ENCODE measurements at places on chromosomes 13 and 19.
A peak's percentile ranks its signal among the peaks of the same experiment; 100 is the strongest.

DNA sequence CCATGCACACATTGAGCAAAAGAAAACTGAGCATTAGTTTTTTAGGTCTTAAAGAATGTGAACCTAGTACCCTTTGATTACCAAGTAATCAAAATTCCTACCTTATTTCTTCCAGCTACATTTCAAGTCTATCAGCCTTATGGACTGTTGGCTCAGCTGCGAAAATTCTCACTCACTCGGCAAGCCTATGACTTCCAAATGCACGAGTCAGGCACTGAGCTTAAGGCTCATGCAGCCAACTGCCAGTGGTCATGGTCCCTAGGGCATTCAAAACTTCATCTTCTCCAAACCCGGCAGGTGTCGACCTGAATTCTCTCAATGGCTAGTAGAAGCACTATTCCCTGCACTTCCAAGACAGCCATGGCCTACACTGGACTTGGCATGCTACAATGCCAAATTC lies 41.2 kb downstream of the RUBCNL start:
- DNase-seq: no peak

DNA sequence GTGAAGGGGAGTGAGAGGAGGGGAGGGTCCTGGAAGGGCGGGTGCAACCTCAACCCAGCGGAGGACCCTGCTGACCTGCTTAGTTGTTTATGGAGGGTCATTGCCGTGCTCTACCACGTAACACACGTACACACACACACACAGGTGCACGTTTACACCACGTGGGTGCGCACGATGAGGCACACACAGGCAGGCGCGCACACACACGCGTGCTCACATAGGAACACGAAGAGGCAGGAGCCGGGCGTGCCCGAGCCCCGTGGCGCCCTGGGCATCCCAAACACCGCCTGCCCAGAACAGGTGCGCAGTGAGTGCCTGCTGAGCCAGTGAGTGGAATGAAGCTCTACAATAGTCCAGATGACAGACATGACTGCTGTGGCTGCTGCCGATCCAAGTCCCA lies 11.2 kb upstream of the MADCAM1 start:
- no peak for DNase-seq

DNA sequence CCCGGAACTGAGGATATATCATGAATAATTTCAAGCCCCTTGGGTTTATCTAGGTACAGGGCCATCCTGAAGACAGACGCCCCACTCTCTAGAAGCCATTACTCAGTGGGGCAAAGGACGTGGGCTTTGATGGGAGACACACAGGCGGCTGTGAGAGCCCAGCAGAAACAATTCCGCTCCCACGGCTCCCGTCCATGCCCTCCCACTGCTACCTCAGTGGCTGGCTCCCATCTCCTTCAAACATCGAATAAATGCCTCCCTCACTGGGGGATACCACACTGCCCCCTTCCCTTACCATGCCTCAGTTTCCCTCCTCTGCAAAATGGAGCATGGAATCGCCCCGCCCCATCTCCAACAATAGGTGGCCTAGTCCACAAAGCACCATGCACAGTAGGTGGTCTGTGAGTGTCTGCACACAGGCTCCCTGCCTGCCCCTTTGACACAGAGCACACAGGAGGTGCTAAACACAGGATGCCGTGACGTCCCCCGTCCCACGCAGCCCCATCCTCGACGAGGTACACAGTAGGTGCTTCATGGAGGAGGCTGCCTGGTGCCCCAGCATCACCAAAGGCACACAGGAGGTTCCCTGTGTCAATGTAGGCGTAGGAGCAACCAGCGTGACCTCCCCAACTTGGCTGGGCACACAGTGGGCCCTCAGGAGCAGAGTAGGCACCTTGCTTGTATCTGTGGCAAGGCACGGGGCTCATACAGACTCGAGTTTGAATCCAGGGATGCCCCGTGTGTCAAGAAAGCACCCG lies 46.0 kb downstream of the PTPRS start:
- DNase-seq: no peak

GRCh38 chr13:63189712-63190111 lies 1774.1 kb upstream of the PCDH20 start:
- DNase-seq: no peak

- DNase-seq: peak; percentile 25
Measured at GRCh38 chr13:41428155-41428554, 29.2 kb upstream of the RGCC start.

DNA sequence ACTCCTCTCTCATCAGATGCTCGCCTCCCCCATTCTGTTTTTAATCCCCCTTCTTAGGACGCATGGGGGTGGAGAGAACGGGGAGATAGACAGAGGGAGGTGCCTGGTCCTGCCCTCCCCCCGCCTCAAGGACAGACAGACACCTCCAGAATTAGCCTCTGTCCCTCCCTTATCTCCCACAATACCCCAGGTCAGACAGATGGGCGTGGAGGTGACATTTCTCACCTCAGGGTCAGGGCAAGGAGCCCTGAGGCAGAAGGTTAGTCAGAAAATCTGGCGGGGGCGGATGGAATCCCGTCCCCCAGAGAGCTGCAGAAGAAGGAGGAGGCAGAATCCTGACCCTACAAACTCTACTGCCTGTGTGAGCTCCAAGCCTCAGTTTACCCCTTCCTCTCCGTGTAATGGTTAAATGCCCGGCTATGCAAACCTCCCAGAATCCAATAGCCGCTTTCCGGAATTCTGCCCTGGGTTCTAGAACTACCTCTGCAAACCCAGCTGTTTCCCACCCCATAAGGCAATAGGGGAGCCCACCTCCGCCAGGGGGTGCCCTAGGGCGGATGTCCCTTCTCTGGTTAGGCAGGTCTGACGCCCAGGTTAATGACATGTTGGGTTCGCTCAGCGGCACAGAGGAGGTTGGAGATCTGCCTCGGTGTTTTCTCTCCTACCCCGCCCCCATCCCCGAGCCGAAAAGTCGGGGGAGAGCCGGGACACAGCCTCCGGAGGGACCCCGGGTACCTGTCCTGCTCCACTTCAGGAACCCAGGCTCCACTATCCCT lies 900 bp downstream of the PPP1R13L start:
- no peak for DNase-seq

DNA sequence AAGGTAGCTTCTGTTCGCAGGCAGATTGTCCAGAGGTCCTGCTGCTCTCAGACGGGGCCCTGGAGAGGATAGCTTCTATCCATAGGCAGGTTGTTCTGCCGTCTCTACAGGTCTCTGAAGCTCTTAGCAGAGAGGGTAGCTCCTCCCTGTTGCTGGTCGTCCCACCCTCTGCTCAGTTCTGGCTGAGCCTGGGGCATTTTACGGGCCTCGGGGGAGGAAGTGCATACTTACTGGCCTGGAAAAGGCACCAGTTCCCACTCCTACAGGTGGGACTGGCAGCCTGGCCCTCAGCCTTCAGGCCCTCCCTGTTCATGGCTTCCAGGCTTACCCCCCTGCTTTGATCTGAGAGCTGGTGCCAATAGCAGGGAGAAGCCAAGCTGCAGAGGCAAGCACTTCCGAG lies 42.3 kb downstream of the USPL1 start:
- no peak for DNase-seq

GRCh38 chr19:10290357-10290875 lies 664 bp downstream of the ICAM5 start:
- no peak for DNase-seq

- no peak for DNase-seq
Measured at GRCh38 chr13:26716984-26717383, 43.6 kb downstream of the GPR12 start.

DNA sequence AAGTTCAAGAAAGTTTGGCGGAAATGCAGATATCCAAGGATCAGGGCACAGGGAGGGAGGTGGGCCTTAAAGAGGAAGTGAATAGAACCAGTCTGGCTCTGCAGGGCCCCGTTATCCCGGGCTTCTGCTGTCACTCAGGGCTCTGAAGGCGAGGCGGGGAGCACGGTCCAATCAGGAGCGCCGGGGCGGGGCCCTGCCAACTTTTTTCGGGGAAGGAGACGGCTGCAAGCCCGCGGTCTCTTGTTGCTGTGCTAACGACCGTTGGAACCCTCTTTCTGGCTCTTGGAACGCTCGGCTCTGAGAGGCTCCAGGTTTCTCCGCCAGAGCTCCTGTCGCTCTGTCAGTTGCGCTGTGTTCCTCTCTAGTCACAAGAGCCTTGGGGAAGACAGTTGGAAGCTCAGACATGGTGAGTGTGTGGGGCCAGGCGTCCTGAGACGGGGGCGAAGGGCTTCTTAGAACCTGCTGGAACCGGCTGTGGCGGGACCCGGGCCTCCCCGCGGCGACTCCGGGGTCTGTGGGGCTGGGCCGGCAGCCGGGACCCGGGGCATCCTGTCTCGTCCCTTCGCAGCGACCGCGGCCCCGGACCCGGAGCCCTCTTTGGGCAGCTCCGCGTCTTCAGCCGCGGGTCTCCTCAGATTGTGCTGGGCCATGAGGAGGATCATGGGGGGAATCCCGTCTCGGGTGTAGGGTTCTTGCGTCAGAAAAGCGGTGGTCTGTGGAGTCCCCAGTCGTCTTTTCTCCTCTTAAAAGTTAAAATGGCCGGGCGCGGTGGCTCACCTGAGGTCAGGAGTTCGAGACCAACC lies 27.7 kb downstream of the ZNF844 start:
- DNase-seq: peak; percentile 23

GRCh38 chr13:27472941-27473340 lies 22.6 kb upstream of the MTIF3 start:
- no peak for DNase-seq

DNA sequence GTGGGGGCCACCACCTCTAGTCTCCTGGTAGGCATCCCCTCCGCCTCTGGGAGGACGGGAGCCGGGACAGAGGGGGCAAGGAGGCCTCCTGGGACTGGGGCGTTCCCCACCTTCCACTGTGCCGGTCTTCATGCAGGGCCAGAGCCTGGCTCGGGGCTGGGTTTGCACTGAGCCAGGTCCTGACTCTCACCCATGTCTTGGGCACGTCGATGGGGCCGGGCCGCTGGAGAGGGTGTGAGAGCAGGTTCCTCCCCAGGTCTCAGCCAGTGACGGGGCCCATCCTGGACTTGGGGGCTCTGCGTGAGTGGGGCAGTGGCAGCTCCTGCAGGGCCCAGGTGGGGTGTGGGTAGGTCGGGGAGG lies 26.6 kb downstream of the ATP11A start:
- DNase-seq: no peak

- no peak for DNase-seq
Measured at GRCh38 chr13:21202767-21203531, 26.5 kb downstream of the MRPL57 start.

DNA sequence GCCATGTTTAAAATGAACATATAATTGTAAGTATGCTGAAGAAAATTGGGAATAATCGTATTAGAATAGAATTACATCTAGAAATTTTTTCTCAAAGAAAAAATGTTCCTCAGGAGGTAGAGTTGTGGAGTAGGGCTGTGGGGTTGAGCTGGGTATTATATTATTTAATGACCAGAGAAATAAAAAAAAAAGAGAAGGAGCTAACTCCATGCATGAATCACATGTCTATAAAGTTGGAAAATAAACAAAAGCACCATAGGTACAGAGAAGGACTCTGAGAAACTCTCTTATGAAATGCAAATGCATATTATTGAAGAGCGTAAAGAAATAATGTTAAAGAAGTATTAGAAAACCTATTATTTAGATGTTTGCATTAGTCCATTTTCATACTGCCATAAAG lies 405.5 kb downstream of the EFNB2 start:
- DNase-seq: no peak

- DNase-seq: no peak
Measured at GRCh38 chr13:113231306-113232207, 22.1 kb downstream of the CUL4A start.

GRCh38 chr19:14410091-14411051 lies 8.8 kb downstream of the DDX39A start:
- no peak for DNase-seq

GRCh38 chr13:68667863-68668262 lies 1437.7 kb upstream of the PCDH9 start:
- no peak for DNase-seq

DNA sequence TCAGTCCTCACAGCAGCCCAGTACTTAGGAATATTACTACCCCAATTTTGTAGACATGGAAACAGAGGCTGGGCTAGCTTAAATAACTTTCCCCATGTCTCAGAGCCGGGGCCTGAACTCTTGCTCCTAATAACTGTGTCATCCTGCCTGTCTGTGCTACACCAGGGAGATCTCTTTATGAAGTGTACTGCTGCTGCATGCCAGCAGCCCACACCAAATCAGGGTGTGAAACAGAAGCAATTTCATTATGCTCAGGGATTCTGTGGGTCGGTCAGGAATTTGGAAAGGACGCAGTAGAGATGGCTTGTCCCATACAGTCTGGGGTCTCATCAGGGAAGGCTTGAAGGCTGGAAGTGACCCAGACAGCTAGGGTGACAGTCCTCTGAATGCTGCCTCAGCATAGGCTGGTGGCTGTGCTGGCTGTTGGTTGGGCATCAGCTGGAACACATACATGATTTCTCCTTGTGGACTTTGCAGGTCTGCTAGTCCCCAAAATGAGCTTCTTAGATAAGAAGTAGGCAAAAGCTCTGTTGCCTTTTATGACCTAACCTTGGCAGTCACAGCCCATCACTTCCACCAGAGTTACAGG lies 22.6 kb downstream of the ZNF507 start:
- DNase-seq: no peak

- DNase-seq: no peak
Measured at GRCh38 chr13:100875392-100876043, 200.9 kb upstream of the TMTC4 start.

DNA sequence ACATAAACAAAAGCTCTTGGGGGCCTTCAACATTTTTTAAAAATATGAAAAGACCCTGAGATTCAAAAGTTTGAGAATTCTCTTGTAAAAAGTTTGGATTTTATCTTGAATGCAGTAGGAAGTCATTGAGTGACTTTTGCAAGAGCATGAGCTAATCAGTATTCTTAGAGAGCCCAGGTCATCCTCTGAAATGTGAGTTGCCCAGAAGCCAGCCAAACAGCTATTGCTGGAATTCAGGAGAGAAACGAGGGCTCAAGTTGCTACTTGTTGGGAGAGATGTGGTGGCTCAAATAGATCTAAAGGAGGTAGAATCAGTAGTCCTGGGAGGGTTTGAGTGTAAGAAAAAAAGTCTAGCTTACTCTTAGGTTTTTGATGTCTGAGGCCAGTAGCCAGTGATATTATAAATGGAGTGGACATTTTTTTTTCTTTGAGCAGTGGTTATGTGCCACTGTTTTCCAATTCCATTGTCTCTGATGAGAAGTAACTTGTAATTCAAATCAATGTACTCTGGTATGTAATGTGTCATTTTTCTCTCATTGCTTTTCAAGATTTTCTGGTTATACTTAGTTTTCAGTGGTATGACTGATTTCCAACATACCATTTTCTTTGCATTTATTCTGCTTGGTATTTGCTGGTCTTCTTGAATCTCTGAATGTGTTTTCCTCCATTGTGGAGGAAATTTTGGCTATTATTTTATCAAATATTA lies 30.7 kb downstream of the LMO7 start:
- no peak for DNase-seq

- no peak for DNase-seq
Measured at GRCh38 chr19:11018179-11018578, 57.3 kb downstream of the SMARCA4 start.

Data from stimulated activated CD8-positive, alpha-beta memory T cell treated with anti-CD3 and anti-CD28 coated beads, Interleukin-12 subunit alpha, Interleukin-12 subunit beta, amount 100 ng/mL, for 1 hour (primary cell).